SJSA1 (cell line): ENCODE measurements at places on chromosomes 3 and 15.

GRCh38 chr3:11719406-11720303 is 75.9 kb upstream of the VGLL4 start:
- peak; percentile 71 for DNase-seq

- no peak for DNase-seq
Observed at GRCh38 chr3:178086144-178086825, 450.0 kb upstream of the KCNMB2 start.

DNA sequence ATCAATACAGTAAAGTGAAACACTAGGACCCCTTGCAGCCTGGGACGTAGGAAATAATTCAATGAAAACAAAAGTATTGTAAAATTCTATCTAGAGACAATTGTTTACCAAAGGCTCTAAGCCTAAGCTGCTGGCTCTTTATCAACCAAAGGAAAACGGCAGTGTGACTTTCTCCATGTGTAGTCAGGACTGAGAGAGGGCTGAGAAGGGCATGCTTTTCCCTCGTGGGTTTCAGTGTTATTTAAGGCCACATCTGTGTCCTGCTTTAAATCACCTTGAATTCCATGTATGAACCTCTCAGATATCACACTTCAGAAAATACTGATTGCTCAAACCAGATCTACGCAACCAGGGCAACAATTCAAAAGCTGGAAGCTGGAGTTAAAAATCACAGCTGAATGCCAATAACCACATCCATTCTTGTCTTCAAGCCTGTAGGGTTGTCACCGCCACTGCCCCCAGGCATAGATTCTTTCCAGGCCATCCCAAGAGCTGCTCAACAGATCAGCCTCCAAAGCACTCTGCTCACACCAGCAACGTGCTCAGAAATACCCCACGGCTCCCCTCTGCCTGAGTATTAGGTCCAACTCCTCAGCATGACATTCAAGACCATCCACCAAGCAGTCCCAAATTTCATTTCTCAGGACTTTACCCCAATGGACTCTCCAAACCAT is 124.0 kb downstream of the SRGAP3 start:
- no peak for DNase-seq

DNA sequence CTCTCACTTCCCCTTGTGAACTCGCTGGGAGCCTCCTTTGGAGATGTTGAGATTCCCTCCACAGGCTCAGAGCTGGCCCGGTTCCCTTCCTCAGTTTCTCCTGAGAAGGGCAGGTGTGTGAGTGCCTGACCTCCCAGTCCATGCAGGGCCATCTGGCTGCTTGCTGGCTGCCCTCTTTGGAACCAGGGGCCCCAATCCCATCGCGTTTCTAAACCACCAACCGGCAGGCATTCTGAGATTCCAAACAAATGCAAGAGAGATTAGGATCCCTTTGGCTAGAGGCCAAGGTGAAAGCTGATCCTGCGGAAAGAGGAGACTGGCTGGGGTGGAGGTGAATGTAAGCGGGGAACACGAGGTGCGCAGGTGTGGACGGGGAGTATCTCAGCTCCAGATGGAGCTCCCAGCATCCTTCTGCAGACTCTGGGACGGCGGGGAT is 2.9 kb upstream of the PRRT3 start:
- no peak for DNase-seq

GRCh38 chr15:99734575-99734974 is 1.3 kb upstream of the LYSMD4 start:
- DNase-seq: no peak

DNA sequence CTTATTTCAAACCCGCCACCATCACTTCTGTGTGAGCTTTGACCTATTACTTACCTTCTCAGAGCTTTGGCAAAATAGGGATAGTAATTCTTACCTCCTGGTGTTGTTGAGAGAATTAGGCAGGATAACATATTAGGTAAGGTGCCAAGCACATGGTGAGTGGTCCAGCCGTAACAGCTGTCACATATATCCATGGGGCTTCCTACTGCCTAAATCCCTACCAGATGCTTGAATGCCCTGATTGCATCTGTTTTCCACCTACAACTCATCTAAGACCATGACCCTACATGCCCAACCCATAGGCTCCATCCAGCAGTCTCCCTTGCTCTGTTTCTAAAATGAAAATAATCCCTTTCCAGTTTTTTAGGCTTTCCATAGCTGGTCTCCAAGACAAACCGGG is 162.3 kb upstream of the NR2E3 start:
- DNase-seq: no peak

- DNase-seq: no peak
Observed at GRCh38 chr3:195699388-195699771, 21.4 kb upstream of the MUC20 start.

DNA sequence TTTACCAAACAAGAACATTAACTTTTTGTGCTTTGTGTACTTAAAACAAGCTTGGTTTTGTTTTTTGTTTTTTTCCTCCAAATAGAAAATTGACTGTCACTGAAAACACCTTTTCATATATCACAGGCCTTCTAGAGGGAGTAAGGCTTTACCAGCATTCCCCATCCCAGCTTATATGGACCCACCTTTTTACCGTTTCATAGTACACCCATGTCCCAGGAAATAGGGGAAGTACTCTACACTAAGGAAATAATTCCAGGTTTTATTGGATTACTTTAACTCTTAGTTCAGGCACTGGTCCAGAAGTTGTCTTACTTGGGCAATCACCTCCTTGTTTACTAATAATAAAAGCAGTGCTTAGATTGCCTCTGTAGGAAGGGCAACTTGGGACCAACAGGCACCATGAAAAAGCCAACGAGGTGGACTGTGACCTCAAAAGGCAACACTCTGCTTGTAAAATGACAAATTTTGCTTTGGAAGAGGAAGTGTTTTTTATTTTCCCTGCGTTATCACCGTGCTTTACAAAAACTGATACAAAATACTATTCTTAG is 26.2 kb downstream of the HMG20A start:
- no peak for DNase-seq
